Activated CD4-positive, alpha-beta T cell treated with anti-CD3 and anti-CD28 coated beads, Interleukin-2, amount 50 U/mL, for 1 hour (primary cell): ENCODE measurements at places on chromosomes 7 and 10.

DNA sequence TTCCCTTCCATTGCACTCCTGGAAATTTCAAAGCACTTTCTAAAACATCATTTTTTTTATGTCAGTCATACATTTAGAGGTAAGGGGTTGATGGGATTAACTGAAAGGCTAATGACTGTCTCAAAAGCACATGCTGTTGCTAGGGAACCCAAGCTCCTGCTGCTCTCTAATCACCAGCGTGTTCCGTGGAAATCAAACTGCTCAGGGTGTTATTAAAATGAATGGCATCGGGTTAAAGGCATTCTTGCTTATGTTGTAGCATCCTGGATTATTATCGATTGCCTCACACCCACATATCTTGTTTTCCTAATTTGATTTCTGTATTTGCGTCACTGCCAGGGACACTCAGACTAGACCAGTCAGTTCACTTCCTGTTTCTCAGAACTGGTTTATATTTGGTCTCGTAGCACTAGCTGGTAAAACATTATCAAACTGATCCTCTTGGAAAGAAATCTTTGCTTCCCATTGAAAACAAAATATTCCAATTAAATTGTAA lies 216.5 kb upstream of the MKLN1 start:
- no peak for DNase-seq

- no peak for DNase-seq
Observed at GRCh38 chr10:97336446-97336845, 1.9 kb upstream of the FRAT2 start.

DNA sequence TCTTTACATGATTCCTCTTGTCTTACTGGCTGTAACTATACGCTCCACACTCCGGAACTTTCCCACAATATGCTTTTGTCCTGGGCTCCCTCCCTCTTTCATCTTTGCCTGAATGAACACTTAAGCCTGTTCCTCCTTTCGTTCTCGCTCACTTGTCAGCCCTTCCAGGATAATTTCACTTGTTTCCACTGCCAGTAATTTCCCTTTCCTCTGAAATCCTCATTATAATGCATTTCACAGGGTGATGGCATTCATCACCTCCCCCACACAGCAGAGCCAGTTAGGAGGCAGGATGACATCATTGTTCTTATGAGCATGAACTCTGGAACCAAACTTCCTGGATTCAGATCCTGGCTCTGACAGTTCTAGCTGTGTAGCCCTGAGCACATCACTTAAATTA lies 372.6 kb downstream of the GPR158 start:
- DNase-seq: no peak

DNA sequence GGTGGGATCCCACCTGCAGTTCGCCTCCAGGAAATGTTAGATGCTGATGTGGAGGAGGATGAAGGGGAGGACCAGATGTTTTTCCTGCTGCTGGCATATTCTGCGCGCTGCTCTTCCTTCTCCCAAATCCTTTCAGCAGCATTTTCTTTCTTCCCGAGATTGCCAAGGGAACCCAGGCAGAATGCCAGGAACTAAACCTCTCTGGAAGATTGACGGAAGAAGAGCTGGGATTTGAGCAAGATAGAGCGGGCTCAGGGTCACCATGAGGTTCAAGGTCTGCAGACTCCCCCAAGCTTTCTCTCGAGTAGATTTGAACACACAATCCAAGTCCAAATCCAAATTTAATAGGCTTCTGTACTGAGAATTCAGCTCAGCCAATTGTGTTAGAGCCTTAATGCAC lies 345.2 kb upstream of the C7orf33 start:
- no peak for DNase-seq

- DNase-seq: no peak
Observed at GRCh38 chr10:70649526-70649925, 22.8 kb upstream of the ADAMTS14 start.

GRCh38 chr7:129053938-129054437 lies 923 bp downstream of the TNPO3 start:
- DNase-seq: no peak

DNA sequence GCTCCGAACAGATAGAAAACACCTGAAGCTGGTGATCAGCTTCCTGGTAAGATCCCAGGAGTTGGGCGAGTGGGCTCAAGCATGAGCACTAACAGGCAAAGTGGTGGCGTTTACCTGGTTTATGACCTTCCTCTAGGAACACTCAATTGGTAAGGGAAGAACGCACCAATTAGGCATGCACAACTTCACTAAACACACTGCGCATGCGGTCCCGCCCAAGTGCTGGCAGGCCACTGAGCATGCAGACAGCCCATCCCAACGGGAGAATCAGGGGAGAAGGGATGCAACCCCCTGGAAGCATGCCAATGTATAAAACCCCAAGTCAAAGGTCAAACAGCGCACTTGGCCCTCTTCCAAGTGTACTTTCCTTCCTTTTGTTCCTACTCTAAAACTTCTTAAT lies 70.4 kb downstream of the LYZL2 start:
- DNase-seq: no peak

- DNase-seq: no peak
Observed at GRCh38 chr7:23396222-23397015, 73.9 kb downstream of the IGF2BP3 start.
